Smooth muscle cell of trachea (primary cell): ENCODE measurements at places on chromosomes 7 and 10. TPM values are rescaled to one million over a fixed set of nuclear protein-coding genes. Genes with fewer than 3 reads are reported as not detected.

Gene UBN2
- 5.3 and 8.1 TPM in 2 replicates for total RNA-seq

Gene CALCR
- not detected in 2 replicates for total RNA-seq

Gene NXPH1
- not detected in 2 replicates for total RNA-seq

Gene POLR2J2
- 2.5 and 4.5 TPM in 2 replicates for total RNA-seq

Gene PKD2L1
- total RNA-seq, result not detected in 2 replicates

Gene ERVW-1
- total RNA-seq, result not detected in 2 replicates

Gene SLC29A4
- total RNA-seq, result 1.7 and 7.1 TPM in 2 replicates

Gene CLDN3
- 0.33 TPM in 1 of 2 replicates, not detected in the other for total RNA-seq

Gene CTTNBP2
- 16.4 and 22.3 TPM in 2 replicates for total RNA-seq

Gene TMEM270
- total RNA-seq, result 0.17 TPM in 1 of 2 replicates, not detected in the other

Gene CCDC6
- 34.7 and 42.2 TPM in 2 replicates for total RNA-seq

Gene SEMA3D
- 2.6 and 2.8 TPM in 2 replicates for total RNA-seq

Gene MRLN
- not detected in 2 replicates for total RNA-seq

Gene INSYN2A
- 0.73 and 2.6 TPM in 2 replicates for total RNA-seq

Gene HOXA7
- not detected in 2 replicates for total RNA-seq

Gene TMEM26
- total RNA-seq, result 1.7 and 2.8 TPM in 2 replicates

Gene HBP1
- total RNA-seq, result 108 and 138 TPM in 2 replicates

Gene TRIM74
- total RNA-seq, result not detected in 2 replicates

Gene WNT8B
- not detected in 2 replicates for total RNA-seq

Gene OR9A2
- total RNA-seq, result not detected in 2 replicates

Gene HOXA4
- total RNA-seq, result 0.58 and 0.66 TPM in 2 replicates

Gene TRIM50
- total RNA-seq, result not detected in 2 replicates

Gene TYW1B
- total RNA-seq, result 5.2 and 5.8 TPM in 2 replicates
